Fibroblast of skin of left biceps (primary cell): ENCODE measurements at places on chromosomes 16 and 17.

DNA sequence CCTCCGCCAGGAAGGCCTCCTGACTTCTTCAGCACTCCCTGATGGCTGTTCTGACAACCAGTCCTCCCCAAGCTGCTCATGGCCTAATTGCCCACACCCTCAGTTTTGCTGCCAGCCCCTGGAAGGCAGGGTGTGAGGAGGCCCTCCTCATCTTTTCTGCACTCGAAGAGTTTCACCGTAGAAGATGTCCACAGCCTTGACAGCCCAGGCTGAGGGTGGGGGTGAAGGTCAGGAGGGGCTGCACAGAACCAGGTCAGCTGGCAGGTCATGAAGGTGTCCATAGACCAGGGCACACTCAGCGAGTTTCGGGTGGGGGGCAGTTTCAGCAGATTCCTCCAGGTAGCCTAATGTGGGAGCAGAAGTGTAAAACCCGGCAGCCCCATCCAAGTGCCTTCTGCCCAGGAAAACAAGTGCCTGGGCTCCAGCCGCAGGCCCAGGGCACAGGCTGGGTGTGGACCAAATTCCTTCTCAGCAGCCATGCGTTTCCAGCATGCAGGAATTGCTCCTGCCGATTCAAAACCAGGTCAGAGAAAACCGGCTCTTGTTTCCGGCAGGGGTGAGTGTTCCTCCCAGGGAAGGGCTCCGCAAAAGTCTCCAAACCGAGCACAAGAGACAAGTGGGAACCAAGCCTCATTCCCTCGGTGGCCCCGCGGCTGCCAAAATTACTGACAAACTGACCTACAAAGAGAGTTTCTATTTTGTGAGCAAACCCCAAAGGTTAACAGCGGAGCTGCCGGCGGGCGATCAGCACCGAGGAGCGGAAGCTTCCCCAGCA, 228.8 kb downstream of the C16orf78 start:
- no peak for DNase-seq

- DNase-seq = no peak
Observed at GRCh38 chr17:33838281-33838680, 416.8 kb upstream of the CCL2 start.

DNA sequence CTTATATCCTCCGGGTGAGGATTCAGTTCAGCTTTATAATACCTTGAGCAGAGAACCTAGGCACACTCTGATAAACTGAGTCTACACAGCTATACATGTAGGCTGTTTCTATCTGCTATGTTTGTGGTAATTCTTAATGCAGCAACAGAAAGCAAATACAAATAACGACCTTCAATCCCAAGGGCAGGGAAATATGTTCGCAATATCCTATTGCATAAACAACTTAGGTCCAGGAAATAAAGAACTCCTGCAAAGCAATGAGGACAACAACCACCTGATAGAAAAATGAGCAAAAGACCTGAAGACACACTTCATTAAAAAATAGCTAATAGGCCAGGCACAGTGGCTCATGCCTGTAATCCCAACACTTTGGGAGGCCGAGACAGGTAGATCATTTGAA, 213.3 kb downstream of the CPPED1 start:
- no peak for DNase-seq

DNA sequence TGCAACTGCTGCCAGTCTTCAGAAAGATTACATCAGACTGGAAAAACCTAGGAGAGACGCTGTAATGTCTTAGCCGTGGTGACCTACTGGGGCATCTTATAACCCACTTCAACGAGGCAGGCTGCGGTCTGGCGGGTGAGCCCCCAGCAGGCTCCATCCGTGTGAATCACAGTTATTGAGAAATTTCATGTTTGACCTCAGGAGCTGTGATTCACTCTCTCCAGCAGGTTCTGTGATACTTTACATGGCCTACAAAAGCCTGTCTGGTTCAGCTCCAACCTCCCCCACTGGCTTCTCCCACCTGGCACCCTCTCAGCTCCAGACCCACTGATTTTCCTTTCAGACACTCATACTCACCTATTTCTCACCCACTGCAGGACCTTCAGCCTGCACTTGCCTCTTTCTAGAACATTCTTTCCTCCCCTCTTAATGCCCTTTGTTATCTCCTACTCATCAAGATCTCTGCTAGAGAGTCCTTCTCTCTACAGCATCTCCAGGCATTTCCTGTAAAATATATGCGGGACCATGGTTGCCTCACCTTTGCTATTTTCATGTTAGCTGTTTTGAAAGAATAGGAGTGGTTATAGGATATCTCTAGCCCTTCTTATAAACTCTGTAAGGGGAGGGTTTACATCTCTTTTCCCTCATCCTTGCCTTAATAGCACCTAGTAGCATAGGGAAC, 227.9 kb downstream of the MAF start:
- DNase-seq = peak; percentile 4

DNA sequence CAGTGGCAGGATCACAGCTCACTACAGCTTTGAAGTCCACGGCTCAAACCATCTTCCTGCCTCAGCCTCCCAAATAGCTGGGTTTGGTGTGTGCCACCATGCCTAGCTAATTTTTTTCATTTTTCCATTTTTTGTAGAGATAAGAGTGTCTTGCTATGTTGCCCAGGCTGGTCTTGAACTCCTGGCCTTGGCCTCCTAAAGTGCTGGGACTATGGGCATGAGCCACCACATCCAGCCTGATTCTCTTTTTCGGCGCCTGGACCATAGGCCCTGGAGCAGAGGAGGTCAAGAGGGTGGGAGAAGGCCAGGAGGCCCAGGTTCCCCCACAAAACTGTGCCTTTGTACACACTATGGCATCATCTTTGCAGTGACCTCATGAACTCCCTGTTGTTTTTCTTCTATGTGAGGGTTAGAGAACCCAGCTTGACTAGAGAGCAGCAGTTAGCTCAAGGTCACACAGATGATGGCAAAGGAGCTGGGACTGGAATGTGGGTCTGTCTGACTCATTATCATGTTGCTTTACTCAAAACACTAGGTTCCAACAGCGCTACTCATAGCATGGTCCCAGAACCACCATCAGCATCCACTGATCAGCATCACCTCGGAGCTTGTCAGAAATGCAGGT, 16.3 kb downstream of the SCN4A start:
- no peak for DNase-seq

- DNase-seq = peak; percentile 78
Observed at GRCh38 chr16:71474864-71475263, 12.8 kb upstream of the ZNF23 start.

- no peak for DNase-seq
Observed at GRCh38 chr17:19296786-19297778, 59.9 kb downstream of the EPN2 start.

- DNase-seq = no peak
Observed at GRCh38 chr17:80457236-80457856, 19.1 kb downstream of the NPTX1 start.

DNA sequence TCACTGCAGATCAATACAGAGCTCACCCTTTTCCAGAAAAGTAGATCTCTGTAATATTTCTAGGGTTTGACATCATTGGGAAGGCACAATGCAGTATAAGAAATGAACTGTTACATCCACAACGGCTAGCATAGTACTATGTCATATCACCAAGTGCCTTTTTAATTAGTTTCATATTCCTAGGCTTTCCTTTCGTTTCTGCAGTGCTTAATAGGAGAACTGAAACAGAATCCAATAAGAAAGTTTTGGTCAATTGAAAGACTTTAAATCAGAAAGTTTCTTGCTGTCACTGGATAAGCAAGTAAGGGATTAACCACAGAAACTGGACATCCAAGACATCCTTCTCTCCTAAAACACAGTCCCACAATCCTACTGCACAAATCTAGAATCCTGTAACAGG, 3.5 kb upstream of the RNF43 start:
- DNase-seq = no peak

- DNase-seq = no peak
Observed at GRCh38 chr17:36691606-36692005, 90.2 kb downstream of the MRM1 start.

- DNase-seq = no peak
Observed at GRCh38 chr16:14249291-14250032, 178.3 kb downstream of the MRTFB start.

- no peak for DNase-seq
Observed at GRCh38 chr17:50185631-50186471, 15.6 kb downstream of the COL1A1 start.

DNA sequence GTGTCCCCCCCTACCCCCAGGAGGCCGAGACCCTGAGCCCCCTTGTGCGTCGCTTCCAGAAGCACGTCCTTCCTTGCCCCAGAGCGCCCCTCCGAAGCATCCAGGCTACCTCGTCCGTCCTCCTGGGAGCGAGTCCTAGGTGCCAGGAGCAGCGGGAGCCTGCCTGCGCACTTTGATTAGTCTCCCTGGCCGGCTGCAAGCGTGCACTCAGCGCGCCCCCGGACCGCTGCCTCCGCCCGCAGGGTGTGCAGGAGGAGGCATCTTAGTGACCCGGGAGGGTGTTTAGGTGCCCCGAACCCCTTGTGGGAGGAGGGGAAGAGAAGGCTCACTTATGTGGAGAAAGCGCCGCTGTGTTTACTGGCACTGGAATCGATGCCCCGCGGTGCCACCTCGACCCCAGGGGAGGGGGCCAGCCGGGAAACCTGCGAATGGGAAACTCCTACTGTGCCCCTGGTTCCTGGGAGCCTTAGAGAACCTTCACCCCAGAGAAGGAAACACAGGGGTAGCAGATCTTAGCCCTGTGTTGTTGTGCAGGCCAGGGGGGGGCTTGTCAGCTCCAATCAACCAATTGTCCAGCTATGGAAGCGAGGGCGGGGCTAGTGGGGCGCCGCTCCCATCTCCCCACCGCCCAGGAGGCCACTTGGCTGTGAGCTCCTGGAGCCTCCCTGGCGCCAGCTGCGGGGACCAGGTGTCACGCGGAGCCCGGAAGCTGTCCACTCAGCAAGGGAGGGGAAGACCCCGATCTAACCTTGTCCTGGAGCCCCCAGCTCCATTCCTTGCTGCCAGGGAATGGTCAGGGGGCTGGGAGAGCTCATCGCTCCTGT, 922.8 kb upstream of the EEF2KMT start:
- no peak for DNase-seq

DNA sequence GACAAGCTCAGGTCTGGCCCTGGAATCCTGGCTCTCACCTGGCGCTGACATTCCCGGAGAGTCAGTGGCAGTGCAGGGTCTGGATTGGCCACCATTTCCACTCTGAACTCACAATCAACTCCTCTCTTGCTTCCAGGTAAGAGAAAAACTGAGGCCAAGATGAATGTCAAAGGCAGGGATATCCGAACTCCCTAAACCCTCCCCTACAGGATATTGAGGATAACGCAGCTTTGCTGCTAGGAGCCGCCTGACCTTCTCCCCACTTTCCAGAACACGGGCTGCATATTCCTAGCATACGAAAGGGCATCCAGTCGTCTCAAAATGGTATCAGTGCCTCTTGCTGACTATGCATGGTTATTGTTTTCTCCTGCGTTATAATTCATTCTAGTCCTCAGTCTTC, 473.4 kb downstream of the SOX9 start:
- DNase-seq = no peak

DNA sequence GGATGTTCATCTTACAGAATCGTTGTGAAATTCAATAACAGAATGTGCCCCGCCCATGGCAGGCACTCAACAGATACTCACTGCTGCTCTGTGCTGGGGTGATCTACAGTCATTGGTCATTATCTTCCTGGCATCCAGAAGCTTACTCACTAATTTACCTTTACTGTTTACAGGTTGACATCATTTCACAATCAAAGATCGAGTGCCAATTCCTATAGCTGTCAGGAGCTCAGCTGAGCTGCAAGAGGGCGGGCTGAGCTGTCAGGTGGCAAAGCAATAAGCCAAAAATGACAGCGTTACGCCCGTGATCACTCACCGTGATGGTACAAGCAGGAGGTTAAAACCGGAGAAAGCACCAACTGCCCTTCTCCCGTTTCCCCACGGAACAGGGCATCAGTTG, 51.2 kb downstream of the LITAF start:
- DNase-seq = no peak

- DNase-seq = no peak
Observed at GRCh38 chr17:17752821-17753321, 71.6 kb downstream of the RAI1 start.

DNA sequence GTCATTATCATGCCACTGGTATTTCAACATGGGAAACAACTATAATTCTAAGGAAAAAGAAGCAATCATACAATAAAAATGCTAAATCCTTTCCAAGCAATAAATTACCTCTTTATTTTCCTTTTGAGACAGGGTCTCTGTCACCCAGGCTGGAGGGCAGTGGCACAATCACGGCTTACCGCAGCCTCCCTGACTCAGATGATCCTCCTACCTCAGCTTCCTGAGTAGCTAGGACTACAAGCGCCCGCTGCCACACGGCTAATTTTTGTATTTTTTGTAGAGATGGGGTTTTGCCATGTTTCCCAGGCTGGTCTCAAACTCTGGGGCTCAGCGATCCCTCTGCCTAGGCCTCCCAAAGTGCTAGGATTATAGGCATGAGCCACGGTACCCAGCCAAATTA, 24.1 kb downstream of the CNOT1 start:
- DNase-seq = no peak

DNA sequence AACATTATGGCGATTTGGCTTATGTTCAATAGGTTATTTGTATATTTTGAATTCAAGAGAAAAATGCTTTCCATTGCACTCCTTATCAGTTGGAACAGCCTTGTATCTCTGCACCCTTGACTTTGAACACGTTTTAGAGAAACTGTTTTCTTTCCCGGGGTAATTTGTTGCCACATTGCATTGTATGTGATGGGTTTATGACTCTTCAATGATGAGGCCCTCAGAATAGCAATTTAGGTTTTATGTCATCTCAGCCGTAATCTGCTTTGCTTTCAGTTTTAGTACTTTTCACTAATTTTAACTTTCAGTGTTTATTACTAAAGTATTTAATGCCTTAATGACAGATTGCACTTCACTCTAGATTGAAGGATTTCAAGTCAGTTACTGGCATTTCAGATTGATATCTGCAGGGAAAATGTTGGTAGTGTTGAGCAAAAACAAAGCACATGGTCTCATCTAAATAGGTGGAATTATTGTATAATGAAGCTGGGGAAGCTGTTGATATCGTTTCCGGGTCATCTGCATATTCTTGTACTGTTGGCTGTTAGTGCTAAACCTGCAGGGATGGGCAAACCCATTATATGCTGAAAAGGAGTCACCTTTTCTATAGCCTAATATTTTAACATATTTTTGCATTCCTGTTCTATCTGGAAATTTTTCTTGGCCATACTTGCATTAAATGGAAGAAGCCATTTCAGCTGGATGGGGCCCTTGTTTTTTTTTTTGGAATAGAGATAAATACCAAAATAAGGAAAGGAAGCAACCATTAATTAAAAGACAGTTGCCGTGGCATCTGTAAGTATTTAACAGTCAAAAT, 2.0 kb downstream of the LUC7L3 start:
- no peak for DNase-seq

GRCh38 chr16:22688463-22688862, 125.5 kb upstream of the HS3ST2 start:
- no peak for DNase-seq
